ENCODE measurements at places on chromosomes 1 and 21.

DNA sequence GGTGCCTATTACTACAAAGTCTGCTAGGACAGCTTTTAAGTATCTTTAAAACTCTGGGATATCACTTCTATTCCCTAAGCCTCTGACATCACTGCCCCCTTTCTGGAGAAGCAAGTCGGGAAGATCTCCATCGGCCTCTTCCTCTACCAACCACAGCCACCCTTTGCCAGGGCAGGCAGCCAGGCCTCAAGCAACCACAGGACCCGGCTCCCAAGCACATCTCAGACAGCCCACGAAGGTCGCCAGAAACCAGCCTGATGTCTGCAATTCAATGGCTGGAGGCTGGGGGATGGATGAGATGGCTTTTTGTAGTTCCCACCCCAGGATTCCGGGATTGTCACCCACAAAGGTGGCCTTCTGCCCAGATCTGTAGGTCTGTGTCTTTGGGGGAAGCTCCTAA lies 70.7 kb downstream of the LGR6 start:
- no peak for DNase-seq

GRCh38 chr1:30692948-30693301 lies 30.5 kb downstream of the MATN1 start:
- no peak for DNase-seq

- no peak for DNase-seq
Observed at GRCh38 chr1:208461680-208462079, 217.5 kb upstream of the PLXNA2 start.

DNA sequence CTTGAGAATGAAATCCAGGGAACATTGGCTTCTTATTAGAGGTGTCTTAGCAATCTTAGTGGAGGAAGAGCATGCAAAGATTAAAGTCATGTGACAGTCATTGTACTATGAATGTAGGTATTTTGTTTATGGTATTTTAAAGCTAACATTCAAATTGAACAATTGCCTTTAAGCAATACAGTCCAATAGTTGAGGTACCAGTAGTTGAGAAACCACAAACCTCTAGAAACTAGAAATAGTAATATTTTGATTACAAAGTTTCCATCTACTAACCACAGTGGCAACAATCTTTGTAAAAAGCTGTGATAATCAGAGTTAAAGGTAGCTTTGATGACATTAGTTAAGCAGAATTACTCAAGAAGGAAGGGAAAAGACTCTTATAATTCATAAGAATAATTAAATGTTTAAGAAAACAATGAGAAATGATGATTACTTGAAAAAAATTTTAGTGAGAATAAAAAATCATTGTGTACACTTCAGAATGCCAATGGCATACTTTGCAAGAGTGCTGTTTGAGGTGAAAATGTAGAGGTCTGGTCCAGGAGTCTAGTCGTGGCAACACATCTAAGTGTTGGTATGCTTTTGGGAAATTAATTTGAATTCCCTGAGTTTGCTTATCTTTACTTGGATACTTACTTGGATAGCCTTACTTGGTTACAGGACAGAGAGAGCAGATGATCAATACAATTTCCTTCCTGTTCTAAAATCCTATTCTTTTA lies 104.9 kb upstream of the PTGFR start:
- no peak for DNase-seq

GRCh38 chr1:21770201-21770600 lies 12.7 kb downstream of the USP48 start:
- DNase-seq, result no peak

GRCh38 chr1:2449636-2450454 lies 26.2 kb upstream of the PLCH2 start:
- DNase-seq, result no peak

- no peak for DNase-seq
Observed at GRCh38 chr21:28144089-28144488, 848.6 kb downstream of the LTN1 start.
